Mesenchymal stem cell (in vitro differentiated cells and primary cell): ENCODE measurements at places on chromosomes 7 and 10.

DNA sequence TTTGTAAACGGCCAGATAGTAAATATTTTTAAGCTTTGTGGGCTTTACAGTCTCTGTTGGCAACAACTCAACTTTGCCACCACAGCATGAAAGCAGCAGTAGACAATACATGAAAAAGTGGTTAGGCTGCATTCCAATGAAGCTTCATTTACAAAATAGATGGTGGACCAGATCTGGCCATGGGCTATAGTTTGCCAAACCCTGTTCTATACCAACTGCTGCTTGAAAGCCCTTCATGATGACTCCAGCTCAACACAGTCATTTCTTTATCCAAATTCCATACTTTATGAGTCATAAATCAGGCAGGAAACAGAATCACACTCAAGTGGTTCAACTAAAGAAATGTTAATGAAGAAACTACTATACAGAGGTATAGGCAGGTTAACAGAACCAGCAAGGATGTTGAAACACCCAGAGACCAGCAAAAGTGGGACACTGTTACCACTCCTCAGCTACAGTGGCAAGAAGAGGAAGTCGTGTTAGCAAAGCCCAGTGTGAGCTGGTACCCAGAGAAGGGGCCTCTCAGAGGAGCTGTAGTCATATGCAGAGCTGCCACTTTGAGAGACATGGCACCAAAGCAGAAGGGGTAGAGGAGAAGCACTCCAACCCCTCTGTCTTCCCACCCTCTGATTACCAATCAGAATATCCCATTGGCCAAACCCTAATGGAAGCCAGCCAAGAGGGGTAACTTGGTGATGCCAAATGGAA lies 72.5 kb downstream of the PRLHR start:
- no peak for DNase-seq

- DNase-seq: no peak
These were observed 232.6 kb downstream of the USP6NL start for GRCh38 chr10:11378835-11379234.

- DNase-seq: no peak
These were observed 44.6 kb downstream of the BMS1 start for GRCh38 chr10:42827201-42827600.

- no peak for DNase-seq
These were observed 104.0 kb upstream of the ARID5B start for GRCh38 chr10:61797304-61798153.

- no peak for DNase-seq
These were observed 25.6 kb downstream of the SND1 start for GRCh38 chr7:127677433-127678230.

- DNase-seq: no peak
These were observed 32.3 kb downstream of the PPP2R2D start for GRCh38 chr10:131933016-131933695.

DNA sequence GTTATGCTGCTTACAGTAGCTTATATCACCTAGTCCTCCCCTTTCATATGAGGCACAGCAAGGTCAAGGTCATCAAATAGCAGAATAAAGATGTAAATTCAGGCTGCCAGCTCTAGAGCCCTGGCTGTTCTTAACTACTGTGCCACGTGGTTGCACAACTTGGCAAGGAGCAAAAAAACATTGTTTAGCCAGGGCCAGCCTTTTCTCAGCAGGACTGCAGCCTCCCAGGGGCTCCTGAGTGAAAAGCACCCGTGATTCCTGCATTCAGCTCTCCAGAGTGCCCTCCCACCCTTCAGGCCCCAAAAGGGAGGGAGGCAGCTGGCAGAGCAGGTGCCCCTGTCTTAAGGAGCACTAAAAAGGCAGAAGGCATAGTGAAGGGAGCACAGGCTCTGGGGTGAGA lies 31.8 kb upstream of the TM9SF3 start:
- no peak for DNase-seq

DNA sequence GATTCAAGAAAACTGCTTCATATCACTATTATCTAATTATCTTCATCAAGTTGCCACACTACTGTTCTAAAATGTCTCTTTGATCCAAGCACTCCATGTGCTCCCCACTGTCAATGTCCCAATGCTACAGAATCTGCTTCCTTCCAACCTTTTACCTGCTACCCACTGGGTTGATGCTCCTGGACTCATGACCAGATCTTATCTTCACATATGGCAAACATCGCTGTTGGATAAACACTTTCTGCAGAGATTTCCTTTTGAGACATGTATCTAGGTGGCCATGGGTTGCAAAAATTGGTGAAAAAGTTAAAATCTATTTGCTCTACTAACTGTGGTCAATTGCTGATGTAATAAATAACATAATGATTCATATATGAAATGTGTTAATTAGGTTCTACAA lies 24.5 kb upstream of the SEMA3C start:
- DNase-seq: no peak
